ENCODE measurements at places on chromosomes 6 and 20.

DNA sequence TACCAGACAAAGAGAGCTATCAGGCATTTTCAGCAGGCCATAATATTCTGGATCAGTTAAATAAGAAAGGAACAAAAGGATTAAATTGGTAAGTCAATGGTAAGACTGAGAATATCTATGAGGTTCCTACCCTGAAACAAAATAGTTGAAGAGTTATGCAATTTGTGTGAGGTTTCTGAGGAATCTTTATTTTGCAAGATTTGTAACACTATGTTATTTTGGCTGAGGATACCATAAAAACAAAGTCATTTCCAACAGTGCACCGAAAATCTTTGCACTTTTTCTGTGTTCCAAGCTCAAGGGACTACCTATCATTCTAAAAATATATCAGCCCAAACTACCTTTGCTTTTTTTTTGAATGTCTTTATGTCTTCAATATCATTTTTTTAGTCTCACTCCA, 383.3 kb upstream of the CITED2 start:
- no peak for DNase-seq

GRCh38 chr6:126657561-126658175, 317.8 kb downstream of the CENPW start:
- DNase-seq, result no peak

DNA sequence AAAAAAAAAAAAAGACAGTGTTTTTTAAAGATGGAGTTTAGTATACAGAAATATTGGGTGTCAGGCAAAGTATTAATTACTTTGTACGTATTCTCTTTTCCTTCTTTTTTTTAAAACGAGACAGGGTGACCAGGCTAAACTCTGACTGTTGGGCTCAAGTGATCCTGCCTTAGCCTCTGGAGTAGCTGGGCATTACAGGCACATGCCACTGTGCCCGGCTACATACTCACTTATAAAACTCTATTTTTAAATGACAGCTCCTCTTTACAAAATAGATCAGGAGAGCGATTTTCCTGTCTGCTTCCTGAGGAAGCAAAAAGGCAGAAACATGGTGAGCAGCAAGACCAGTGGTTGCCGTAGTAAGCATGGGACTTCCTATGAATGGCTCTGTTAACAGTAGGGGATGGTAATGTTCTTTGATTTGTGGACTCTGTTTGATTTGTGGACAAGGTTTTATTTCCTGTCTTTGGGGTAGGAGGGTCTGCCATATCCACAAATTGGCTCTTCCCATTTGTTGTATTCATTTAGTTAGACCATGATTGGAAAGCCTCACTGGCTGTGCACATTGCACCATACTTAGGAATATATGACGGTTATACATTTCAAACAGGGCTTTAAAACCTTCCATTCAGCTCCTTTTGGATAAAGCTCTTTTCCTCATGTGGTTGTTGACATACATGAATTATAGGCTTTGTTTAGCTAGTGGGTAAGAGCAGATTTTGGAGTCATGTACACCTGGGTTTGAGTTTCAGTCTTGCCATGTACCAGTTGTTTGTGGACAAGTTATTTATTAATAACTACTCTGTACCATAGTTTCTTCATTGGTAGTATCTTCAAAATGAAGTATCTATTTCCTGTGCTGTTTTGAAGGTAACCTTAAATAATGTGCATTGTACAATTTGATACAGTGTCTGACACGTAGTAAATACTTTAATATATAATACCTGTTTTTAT, 45.1 kb downstream of the PTPRA start:
- DNase-seq, result no peak

GRCh38 chr6:150806790-150807189, 58.7 kb upstream of the MTHFD1L start:
- no peak for DNase-seq

- no peak for DNase-seq
Observed at GRCh38 chr6:42440027-42440426, 11.7 kb downstream of the TRERF1 start.

GRCh38 chr6:83218646-83219045, 25.5 kb downstream of the RWDD2A start:
- DNase-seq, result no peak

DNA sequence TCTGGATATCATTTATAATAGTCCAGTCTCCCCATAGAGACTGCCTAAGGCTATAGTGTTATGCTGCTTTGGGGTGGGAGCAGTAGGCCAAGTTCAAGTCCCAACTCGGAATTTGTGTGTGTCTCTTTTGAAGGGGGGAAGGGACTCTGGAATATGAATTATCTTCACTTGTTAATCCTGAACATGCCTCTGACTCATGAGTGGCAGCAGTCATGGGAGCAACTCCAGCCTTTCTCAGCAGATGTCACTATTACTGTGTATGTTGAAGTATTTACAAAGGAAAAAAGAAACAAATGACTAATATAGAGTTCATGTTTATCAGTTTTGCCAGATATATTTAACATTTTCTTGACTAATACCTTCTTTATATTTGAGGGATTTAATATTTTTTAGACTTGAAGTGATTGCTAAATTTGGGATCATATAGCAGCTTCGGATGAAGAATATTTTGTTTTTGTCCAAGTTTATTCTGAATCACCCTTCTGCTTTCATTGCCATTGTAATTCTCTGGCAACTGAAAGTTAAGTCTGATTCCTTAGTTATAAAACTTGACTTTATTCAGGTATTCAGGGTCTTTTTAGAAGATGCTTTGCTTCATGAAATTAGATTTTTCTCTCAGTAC, 23.4 kb downstream of the FAM217A start:
- no peak for DNase-seq

- DNase-seq, result no peak
Observed at GRCh38 chr6:144012534-144012933, 4.5 kb upstream of the PLAGL1 start.

DNA sequence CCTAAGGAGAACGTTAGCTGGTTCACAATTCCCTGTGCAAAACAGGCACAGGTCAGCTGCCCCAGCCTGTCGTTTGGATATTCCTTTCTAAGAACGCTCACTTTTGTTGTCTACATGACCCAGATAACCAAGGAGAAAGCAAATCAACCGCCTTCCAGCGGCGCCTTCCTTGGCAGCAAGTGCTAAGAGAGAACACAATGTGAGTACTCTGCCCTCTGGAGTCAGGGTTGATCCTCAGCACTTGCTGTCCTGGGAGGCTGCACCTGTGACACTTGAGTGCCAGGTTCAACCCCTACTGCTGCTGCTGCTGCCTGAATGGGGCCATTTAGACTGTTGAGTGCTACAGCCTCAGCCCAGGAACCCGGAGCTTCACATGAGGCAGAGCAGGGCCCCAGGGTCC, 36.8 kb downstream of the OVOL2 start:
- DNase-seq, result no peak

- DNase-seq, result no peak
Observed at GRCh38 chr6:37020812-37021211, 15.4 kb downstream of the FGD2 start.

GRCh38 chr6:129843573-129843972, 17.5 kb downstream of the TMEM244 start:
- no peak for DNase-seq

- DNase-seq, result no peak
Observed at GRCh38 chr6:155201461-155202226, 62.2 kb upstream of the CLDN20 start.

GRCh38 chr6:319177-320131, 27.2 kb downstream of the DUSP22 start:
- DNase-seq, result no peak

- no peak for DNase-seq
Observed at GRCh38 chr6:150666071-150666470, 66.4 kb downstream of the PLEKHG1 start.

DNA sequence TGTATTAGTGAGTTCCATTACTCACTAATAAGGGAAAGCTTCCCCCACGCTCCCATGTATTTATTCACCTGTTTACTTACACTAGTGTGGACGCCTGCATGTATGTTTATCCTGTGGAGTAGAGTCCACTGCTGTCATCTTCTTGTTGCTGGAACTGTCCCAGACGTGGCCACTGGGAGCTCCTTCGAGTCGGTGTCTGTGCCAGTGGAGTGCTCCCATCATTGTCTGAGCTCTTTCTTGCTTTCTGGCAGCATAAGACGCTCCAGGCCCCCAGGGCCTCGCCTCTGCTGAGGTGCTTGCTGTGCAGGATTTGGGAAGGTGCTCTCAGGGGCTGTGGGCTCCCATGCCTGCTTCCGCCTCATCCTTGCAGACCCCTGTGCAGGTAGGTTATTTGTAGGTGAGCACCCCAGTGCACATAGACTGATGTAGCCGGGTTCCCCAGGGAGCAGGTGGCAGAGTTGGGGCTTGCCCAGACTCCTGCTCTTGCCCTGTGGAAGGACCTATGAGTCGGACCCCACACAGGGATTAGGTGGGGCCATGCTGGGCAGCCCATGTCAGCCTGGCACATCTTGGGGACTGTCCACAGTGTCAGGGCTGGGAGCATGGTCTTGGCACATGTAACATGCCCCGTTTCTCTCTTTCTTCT, 16.6 kb downstream of the PHACTR3 start:
- no peak for DNase-seq

- no peak for DNase-seq
Observed at GRCh38 chr6:161458201-161458951, 184.5 kb upstream of the AGPAT4 start.

DNA sequence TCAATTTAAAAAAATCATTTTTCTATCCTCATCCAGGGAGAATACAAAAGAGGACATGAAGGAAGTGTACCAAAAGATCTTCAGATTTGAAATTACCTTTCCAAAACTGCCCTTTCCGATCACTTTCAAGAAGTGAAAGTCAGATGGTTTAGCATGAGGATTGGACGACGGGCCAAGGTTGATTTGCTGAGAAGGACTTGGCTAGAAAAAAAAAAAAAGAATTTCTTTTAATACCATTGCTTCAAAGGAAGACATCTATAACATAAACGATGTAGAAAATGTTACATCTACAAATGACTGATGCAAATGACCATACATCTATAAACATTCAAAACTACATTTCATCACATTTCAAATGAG, 120.9 kb upstream of the SLC2A12 start:
- no peak for DNase-seq

- no peak for DNase-seq
Observed at GRCh38 chr6:105492706-105493673, 90.1 kb upstream of the PREP start.

Data from effector memory CD4-positive, alpha-beta T cell (primary cell).